AG08396 (cell line): ENCODE measurements at places on chromosomes 6 and 20.

DNA sequence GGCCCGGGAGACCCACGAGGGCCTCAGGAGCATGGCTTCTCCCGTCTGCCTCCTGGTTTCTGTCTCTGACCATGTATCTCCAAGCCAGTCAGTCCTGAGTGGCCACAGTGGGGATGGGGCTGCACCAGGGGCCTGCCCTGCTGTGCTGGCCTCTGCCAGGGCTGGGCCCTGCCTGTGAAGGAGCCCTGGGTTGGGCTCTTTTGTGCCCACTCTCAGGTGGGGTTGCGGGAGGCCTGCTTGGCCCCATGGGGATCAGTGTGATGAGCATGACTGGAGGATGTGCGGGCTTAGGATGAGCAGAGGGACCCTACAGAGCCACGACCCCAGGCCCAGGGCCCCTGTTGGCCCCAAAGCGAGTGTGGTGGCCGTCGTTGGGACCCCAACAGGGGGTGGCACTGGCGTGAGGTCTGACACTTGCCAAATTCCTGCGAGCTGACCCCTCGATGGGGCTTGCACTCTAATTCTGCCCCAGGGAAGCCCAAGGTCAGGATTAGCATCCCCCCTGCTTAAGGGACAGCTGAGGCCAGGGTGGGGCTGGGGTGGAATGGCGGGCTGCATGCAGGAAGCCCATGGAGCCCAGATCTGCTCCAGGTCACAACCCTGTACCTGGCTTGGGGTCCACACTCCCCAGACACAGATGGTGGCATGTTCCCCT is 90.0 kb upstream of the BHLHE23 start:
- DNase-seq: no peak

DNA sequence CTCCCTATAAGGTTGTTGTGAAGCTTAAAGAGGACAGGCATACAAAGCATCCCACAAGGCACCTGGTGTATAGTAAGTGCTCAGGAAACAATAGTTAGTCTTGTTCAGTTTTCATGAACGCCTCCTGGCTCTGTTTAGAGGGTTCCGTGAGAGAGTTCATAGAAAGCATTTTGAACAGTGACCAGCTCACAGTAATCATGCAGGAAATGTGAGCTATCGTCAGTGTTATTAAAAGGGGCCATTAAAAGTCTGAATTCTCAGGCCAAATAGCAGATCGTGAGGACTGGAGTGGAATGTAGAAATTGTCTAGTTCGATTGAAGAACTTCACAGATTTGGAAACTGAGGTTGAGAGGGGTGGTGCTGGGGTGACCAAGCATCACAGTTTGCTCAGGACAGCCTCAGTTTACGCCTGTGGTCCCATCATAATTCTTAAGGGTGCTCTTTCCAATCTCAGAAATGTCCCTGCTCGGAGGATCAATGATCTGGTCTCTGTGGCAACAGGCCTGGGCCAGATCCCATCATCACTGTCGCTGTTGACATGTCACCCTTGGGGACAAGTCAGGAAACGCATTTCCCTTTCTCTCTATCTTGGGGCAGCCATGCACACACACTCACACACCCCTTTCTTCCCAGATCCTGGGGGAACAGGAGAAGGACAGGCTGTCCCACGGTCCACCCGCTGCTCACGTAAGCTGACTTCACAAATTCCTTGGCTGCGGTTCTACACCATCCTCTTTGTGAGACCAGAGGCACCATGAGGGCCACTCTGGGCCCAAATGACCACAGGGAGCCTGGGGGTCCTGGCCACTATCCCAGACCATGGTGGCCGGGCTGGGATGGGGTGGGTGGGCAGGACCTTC is 7.2 kb downstream of the TGM2 start:
- DNase-seq: no peak

- DNase-seq: no peak
Observed at GRCh38 chr6:82843291-82843885, 222.3 kb downstream of the UBE3D start.

DNA sequence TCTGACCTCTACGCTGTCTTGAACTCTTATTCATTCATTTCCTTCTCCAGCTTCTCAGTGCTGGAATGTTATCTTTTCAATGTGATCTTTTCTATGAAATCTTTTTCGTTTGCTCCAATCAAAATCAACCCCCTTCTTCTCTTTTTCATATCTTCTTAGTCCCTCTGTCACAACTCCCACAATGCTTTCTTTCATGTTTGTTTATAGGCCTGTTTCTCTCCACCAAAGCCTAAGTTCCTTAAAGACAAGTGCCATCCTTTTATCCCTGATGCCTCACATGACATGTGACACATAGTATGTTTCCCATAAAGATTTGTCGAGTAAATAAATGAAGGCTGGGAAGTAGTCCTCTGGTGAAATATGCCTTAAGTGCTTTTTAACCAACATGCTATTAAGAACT is 38.1 kb downstream of the CRYBG1 start:
- no peak for DNase-seq

GRCh38 chr6:131958542-131959470 is 7.6 kb upstream of the CCN2 start:
- DNase-seq: no peak

GRCh38 chr6:131210469-131210868 is 75.2 kb downstream of the AKAP7 start:
- DNase-seq: no peak

GRCh38 chr6:10481101-10481500 is 40.0 kb upstream of the GCNT2 start:
- DNase-seq: no peak
